T-helper 2 cell treated with Interferon-gamma antibody and Interleukin-4, amounts not matched to agents 5 μg/mL and 100 μg/mL, for 36 hours (primary cell): ENCODE measurements at places on chromosomes 3 and 15.

DNA sequence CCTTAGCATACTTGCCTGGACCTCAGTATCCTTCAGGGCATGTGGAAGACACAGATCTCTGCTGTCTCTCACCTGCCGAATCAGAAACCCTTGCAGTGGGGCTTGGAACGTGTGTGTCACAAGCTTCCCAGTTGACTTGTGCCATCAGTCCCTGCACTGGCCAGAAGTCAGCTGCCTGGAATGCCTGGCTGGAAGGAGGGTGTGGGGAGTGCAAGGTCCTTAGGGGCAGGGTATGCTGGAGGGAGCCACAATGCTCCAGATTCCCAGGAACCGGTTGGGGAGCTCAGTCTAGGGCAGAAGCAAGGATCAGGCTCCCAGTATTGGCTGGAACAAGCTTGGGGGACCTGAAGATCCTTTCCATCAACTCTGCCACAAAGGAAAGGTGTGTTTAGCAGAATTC lies 27.1 kb downstream of the SPSB4 start:
- no peak for DNase-seq

GRCh38 chr3:27345493-27345892 lies 23.7 kb downstream of the NEK10 start:
- peak; percentile 8 for DNase-seq

GRCh38 chr15:28930476-28931291 lies 44.9 kb downstream of the APBA2 start:
- no peak for DNase-seq

DNA sequence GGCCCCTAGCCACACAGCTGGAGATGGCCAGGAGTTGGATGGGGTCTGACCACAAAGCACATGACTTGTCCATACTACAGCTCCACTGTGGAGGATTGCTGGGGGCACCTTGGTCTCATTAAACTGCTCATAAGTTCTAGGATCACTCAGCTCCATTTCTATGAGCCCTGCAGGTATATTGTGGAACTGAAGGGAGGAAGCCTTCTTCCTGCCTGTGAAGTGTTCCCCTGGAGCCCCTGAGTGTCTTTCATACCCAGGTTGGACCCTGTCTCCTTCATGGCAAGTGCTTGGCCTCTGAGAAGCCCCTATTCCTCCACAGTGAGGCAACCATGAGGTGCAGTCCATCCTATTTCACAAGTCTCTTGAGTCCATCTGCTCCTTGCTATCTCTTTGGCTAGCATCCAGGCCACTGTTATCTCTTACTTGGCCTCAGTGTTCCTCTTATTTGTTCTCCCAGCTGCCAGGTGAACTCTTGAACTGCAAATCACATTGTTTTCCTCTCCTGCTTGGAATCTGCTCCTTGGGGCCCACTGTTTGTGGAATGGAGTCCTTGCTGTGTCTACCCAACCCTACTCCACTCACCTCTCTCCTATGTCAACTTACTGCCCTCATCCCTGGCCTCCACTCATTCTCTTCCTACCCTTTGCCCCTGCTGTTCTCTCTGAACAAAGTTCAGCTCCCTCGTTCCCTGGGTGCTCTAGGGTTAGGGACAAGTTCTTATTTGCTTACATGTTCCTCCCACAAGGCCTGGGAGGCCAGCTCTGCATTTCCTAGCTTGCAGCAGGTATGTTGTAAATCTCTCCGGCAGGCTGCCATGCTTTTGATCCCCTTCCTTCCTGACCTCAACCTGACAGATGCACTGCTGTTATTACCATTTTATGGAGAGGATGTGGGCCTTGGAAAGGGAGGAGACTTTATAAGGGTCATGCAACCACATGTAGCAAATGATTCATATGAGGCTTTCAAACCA lies 1.2 kb downstream of the ACOX2 start:
- DNase-seq: no peak

GRCh38 chr3:60754617-60755016 lies 496.6 kb downstream of the FHIT start:
- DNase-seq: no peak

DNA sequence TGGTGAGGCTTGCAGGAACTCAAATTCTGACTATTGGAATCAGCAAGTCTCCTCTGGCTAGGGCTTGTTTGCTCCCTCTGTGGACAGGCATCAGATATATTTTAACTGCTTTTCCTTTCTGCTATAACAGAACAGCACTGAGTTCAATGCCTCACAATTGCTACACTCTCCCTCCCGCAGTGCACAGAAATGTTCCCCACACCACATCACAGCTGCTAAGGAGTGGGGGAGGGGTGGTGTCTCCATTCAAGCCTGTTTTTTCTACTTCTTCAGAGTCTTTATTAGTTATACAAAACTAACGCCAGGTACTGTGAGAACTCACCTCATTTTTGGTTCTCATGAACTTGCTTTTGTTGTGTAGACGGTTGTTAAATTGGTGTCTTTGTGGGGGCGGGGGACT lies 68.5 kb downstream of the BCHE start:
- DNase-seq: no peak

DNA sequence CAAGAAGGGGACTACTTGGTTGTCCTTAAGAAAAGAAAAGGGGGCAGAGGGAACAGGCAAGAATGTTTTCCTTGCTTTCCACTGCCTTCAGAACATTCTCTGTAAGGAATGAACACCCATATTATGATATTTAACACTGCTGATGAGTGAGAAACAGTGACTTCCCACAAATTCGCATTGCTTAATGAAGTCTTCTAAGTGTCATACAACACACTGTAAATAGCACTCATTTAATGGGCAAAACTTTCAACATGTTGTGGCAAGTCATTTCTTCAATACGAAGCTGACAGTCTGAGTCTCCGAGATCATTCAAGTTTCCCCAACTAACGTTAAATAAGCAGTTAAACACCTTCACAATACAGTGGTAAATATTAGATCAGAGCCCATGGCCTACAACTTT lies 464.4 kb downstream of the SHQ1 start:
- no peak for DNase-seq

GRCh38 chr15:80072285-80072994 lies 13.0 kb downstream of the ZFAND6 start:
- DNase-seq: no peak

- DNase-seq: no peak
These were observed 274.7 kb downstream of the ERC2 start for GRCh38 chr3:56193519-56193918.

- no peak for DNase-seq
These were observed 270.1 kb upstream of the NSMCE3 start for GRCh38 chr15:29539736-29540135.

- DNase-seq: no peak
These were observed 604.8 kb downstream of the UNC13C start for GRCh38 chr15:54582863-54583643.

DNA sequence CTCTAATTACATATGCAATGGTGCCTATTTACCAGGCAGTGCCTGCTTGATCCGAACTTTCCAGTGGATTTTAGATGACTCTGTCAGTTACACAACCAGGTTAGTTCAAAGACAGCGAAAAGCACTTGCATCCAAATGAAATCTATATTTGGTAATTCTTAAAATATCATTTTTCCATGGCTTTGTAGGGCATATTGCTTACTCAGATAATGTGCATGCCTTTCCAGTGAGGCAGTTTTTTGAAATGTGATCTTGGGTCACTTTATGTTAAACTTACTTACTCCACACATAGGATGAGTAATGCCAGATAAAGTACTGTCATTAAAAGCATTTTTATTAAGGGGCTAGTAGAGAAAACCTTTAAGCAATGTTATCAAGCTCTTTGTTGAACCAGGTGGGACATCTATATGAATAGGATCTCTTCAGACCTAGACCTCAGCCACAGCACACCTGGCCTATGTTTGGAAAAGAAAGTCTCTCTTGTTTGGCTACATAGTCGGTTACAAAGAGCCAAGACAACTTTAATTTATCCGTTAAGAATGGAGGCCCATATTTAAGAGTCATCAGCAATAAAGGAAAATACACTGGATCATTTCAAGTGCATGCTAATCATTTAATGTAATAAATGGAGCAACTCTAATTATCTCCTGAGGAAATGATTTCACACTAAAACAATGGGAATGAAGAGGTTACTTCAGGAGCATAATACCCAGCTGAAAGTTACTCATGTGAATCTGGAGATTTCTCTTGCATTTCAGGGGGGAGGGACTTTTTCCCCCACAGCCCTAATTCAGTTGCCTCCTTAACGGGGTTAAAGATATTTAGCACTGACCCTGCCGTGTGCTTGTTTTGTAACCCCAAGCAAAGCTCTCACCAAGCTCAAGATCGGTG lies 56.3 kb upstream of the TMCO5A start:
- no peak for DNase-seq

DNA sequence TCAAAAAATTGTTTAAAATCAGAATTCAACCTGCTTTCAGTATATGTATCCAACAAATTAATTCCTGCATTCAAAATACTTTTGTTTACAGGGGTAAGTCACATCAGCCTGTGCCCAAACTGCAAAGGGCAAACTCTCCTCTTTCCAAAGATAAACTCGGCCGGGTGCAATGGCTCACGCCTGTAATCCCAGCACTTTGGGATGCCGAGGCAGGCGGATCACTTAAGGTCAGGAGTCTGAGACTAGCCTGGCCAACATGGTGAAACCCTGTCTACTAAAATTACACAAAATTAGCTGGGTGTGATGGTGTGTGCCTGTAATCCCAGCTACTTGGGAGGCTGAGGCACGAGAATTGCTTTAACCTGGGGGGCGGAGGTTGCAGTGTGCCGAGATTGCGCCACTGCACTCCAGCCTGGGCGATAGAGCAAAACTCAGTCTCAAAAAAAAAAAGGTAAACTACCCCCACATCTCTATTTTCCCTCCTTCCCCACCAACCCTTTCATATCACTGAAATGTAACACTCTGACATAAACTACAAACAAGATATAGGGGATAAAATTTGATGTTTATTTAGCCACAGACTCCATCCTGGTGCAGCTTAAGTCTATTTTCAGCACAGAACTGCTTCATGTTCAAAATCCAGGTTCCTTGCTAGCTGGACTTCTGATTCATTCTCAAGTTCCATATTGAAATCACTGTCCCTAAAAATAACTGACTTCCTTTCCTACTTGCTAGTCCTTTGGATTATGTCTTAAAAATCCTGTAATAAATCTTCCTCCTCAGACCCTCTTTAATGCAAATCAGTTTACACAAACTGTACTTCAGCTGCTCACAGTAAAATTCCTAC lies 15.4 kb downstream of the UBP1 start:
- no peak for DNase-seq

DNA sequence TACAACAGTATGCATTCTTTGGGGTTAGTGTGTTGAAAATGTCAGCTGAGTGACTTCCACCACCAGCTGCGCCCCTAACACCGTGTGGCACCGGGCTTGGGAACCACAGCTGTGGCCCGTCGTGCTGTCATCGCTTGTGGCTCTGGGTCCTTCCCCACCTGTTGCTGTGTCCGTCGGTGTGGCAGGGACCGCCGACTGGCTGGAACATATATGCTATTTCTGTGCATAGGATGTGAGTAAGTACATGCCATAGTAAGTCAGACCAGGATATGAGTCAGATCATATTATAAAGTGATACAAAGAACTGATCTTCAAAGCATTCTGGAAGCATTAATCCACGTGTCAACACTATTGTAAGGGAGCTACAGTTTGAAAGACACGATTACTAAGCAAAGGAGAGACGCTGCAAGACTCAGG lies 31.9 kb downstream of the EHD4 start:
- DNase-seq: peak; percentile 55

- DNase-seq: no peak
These were observed 50.2 kb downstream of the CPN2 start for GRCh38 chr3:194300936-194301335.

GRCh38 chr3:69282181-69282580 lies 103.7 kb downstream of the FRMD4B start:
- DNase-seq: peak; percentile 80

DNA sequence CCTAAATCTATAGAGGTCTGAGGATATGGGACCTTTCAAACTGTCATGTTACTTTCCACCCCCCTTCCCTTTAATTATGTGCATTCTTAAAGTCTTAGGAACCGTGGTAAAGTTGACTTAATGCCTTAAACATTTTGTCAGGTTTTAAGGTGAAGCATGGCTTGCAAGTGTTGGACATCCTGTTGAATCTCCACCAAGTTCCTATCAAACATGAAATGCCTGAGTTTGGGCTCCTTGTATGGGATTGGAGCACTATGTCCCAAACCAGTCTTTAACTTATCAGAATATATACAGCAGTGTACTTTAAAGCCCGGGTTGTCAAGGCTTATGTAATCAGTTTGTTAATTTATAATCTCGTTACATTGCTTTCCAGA lies 1.1 kb downstream of the SNRK start:
- no peak for DNase-seq

- no peak for DNase-seq
These were observed 418.1 kb downstream of the OCA2 start for GRCh38 chr15:27681038-27681437.

DNA sequence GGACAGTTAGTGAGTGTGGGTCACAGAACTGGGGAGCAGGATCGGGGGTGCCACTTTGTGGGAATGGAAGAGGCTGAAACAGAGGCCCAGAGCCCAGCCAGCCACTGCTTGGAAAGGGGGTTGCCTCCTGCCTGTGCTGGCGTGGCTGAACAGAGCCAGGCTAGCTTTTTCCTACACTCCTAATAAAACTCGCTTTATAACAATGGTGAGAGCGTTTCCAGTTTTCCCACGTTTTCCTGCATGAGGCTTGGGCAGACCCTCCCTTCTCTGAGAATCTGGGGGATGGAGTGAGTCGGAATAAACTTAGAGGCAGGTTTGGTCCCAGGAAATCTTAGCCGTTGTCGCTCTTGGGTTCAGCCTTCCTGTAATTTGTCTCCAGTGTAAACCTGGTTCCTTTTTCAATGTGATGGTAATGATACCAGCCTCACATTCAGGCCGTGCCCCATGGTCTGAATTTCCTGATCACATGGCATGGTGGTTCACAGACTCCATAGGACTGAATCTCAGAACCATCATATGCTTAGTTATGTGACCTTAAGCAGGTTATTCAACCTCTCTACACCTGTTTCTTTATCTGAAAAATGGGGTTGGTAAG lies 6.5 kb upstream of the FGD5 start:
- DNase-seq: no peak

- DNase-seq: no peak
These were observed 736.0 kb upstream of the NR2F2 start for GRCh38 chr15:95594496-95594895.

GRCh38 chr3:38496131-38496910 lies at the start of gene EXOG:
EXOG (plus strand) TSS chr3:38496340; CDS start chr3:38496368, 28 bp downstream.
- DNase-seq: peak; percentile 87

- no peak for DNase-seq
These were observed 241.6 kb downstream of the GAP43 start for GRCh38 chr3:115864911-115865310.

DNA sequence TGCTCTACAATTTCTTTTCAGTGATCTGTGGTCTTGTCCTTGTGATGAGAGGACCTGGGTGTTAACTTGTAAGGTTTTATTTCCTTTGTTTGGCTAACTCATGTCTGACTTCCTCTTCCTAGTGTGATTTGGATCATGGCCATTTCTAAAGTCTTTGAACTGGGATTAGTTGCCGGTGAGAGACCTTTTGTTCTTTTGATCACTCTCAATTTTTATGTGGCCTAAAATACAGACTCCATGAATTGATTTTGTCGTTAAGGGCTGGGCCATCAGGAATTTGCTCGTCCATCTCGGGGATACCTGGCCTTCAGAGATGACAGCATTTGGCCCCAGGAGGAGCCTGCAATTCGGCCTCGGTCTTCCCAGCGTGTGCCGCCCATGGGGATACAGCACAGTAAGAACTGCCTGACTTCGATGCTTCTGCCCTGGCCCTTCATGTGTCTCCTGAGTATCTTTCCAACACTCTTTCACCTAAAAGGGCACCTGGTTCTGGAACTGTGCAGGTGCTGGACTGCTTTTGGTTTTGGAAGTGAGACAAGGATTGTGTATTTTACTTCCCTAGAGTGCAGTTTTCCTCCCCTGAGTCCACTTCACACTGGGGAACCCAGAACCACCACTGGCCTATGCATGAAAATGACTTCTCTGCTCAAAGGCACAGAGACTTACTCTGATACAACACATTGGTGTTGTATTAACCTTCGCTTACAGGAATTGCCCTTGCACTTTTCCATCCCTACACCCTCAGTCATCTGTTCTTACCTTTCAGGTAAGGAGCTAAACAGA lies 13.1 kb upstream of the LRRC2 start:
- DNase-seq: no peak
